Activated T-helper 1 cell treated with anti-CD3 and anti-CD28 coated beads, Interleukin-12 subunit alpha, Interleukin-12 subunit beta, Interleukin-2, Interleukin-4 antibody, amounts not matched to agents 30 ng/mL and 10 ng/mL and 1 ng/mL, durations not matched to agents 14 hours and 24 hours and 36 hours (primary cell): ENCODE measurements at places on chromosomes 7 and 10. TPM values are rescaled to one million over a fixed set of nuclear protein-coding genes. Genes with fewer than 3 reads are reported as not detected.

The DNAJC12 gene
- 25.0 and 27.2 TPM in 2 replicates for total RNA-seq

The RBP3 gene
- not detected in 2 replicates for total RNA-seq

The GLI3 gene
- total RNA-seq = not detected in 2 replicates

The FOXK1 gene
- 37.7 and 37.9 TPM in 2 replicates for total RNA-seq

The SEMA3C gene
- not detected in 2 replicates for total RNA-seq

The WDR11 gene
- 53.0 and 53.1 TPM in 2 replicates for total RNA-seq

The SPDYE2B gene
- not detected in 2 replicates for total RNA-seq

The AMPH gene
- total RNA-seq = not detected in 2 replicates

The CDNF gene
- total RNA-seq = 0.47 and 0.93 TPM in 2 replicates

The TMEM130 gene
- total RNA-seq = 0.29 and 0.42 TPM in 2 replicates

The TAS2R39 gene
- total RNA-seq = not detected in 2 replicates

The WIPF3 gene
- not detected in 2 replicates for total RNA-seq

The ASAH2 gene
- 2.2 and 5.4 TPM in 2 replicates for total RNA-seq

The PRF1 gene
- 100 and 103 TPM in 2 replicates for total RNA-seq

The BMPER gene
- total RNA-seq = not detected in 2 replicates

The PIP gene
- not detected in 2 replicates for total RNA-seq

The PRKG1 gene
- total RNA-seq = not detected in 2 replicates

The IDI2 gene
- not detected in 2 replicates for total RNA-seq

The NPFFR1 gene
- not detected in 2 replicates for total RNA-seq

The GPR37 gene
- not detected in 2 replicates for total RNA-seq

The HOXA9 gene
- total RNA-seq = not detected in 2 replicates

The DGKB gene
- total RNA-seq = not detected in 2 replicates
